Hematopoietic multipotent progenitor cell (in vitro differentiated cells): ENCODE measurements at places on chromosomes 1 and 21.

DNA sequence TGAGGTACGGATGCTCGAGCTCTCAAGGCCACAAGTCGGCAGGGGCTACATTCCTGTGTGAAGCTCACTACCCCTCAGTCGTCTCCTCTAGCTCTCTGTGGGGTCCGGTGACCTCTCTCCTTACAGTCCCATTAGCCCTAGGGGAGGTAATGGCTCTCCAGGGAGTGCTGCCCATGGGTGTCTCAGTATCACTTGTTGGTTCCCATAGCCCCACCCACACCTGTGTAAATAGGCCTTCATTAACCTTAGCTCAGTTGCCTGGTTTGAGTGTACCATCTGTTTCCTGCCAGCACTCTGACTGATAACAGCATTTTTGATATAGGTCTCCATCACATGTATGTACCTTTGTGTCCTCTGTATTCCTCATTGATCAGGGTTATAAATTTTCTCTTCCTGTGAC, 133.2 kb upstream of the KCNJ15 start:
- DNase-seq, result no peak

- DNase-seq, result no peak
Observed at GRCh38 chr1:61638911-61639605, 85.9 kb downstream of the TM2D1 start.

DNA sequence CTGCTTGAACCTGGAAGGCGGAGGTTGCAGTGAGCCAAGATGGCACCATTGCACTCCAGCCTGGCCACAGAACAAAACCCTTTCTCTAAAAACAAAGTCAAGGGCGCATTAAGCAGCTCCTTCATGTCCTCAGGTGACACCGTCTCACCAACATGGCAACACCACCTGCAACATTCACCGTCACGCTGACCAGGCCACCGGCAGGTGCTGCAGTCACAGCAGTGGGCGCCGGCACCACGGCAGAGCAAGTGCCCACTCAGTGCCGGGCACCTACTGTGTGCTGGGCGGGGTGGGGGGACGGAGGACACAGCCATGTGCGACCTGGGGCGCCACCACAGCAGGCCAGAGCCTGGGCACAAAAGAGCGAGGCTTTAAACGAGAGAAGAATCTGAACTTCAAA, 12.1 kb downstream of the ATAD3B start:
- DNase-seq, result no peak

DNA sequence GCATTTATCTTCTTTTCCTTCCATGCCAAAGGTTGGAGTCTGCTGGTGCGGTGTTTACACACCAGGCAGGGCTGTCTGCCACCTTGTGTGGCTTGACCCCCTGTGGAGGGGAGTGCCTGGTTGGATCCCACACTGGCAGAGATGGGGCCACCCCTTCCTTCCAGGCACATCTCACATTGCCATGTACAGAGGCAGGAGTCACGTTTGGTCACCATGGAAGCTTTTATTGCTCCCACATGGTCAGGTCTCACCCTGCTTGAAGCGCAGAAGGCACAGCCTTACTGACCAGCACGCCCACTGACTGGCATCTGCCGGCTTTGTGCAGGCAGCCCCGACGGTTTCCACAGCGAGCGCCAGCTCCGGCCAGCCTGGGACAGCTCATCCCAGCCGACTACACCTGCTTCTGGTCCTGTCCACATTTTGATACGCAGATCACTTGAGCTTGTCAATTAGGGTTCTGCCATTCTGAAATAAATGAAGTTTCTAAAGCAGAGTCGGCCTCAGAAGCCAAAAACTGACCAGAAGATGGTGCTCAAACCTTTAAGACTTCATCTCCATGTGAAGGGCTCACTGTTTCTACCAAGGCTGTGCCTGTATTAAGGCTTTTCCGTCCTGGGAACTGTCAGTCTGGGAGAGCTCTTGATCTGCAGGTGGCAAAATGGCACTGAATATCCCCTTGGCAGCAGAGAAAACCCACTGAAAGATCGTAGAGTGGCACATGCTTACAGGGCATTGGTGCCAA, 35.6 kb upstream of the EPHA8 start:
- no peak for DNase-seq

DNA sequence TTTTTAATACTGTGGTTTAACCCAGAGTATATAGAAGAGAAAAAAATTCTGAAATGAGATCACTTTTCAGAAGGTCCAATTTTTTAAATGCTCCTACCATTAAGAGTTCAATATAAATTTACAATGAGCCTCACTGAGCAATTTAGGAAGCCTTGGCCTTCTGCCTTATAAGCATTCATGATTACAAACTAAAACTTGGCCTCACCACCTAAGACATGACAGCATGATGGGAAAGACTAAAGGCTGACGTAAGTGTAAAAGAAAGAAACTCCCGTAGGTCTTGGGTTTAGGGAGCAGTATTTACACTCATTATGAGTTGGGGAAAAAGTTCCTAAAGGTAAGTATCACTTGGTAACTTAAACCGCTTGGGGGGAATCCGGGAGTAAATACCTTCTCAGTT, 70.7 kb upstream of the ESRRG start:
- DNase-seq, result no peak
